ENCODE measurements at places on chromosomes 7 and 10.

GRCh38 chr10:43806831-43807640, 158.4 kb upstream of the ZNF32 start:
- no peak for DNase-seq

- DNase-seq = no peak
Measured at GRCh38 chr7:102291056-102291915, 4.6 kb downstream of the SH2B2 start.

- DNase-seq = no peak
Measured at GRCh38 chr10:128044186-128044585, 82.0 kb downstream of the MKI67 start.

GRCh38 chr10:116026315-116026714, 246.7 kb downstream of the GFRA1 start:
- DNase-seq = no peak

DNA sequence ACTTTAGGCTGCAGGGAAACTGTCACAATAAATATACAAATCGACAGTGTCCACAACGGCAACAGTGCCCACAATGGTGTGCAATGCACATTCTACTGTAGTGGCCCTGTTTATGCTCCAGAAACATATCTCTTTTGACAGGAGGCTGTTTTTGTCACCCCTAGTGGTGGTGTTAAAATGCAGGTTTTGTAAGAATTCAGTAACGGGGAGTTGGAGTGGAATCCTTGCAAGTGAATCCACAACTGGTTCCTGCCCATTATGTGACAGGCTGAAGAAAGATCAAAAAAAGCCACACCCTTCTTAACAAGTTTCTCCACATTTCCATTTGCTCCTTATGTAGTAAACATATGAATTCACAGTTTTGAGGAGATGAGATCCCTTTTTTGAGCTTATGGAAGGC, 58.5 kb downstream of the BEND7 start:
- DNase-seq = no peak

- no peak for DNase-seq
Measured at GRCh38 chr10:99926925-99927720, 82.6 kb downstream of the DNMBP start.

- DNase-seq = no peak
Measured at GRCh38 chr10:14761372-14761771, 13.3 kb downstream of the FAM107B start.

GRCh38 chr7:44694766-44695165, 53.9 kb upstream of the ZMIZ2 start:
- no peak for DNase-seq

DNA sequence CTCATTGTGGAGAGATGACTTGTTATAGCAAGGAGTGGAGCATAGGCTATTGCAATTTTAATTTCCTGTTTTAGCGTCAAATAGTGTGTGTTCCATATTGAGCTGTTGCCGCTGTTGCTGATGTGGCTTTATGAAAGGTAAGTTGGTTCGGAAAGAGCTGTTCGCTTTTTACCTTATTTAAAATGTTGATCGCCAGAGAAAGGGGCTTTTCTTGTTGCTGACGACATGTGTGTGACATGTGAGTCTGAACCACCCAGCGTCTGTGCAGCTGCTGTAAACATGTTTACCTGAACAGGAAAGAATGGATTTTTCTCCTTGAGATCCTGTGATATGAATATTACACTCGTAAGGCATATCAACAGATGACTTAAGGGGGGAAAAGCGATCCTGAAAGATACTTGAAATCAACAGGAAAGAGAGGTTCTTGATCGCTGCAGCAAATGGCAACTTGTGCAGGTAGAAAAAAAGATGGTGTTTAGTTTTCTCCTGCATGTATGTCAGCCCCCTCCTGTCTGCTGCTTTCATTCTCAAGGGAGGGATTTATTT, 2.5 kb downstream of the ZEB1 start:
- DNase-seq = no peak

- no peak for DNase-seq
Measured at GRCh38 chr10:114397651-114398145, 6.6 kb downstream of the AFAP1L2 start.

- no peak for DNase-seq
Measured at GRCh38 chr10:70118196-70118595, 14.4 kb downstream of the AIFM2 start.

Measured in NT2/D1 (cell line).